Heart right ventricle (tissue), 16 donors: ENCODE measurements at places on chromosomes 3 and 15.

- H3K27ac ChIP-seq: no peak overlapping the region
- no peaks in the 10 kb centered on the region for H3K27me3 ChIP-seq
- no peak overlapping the region for H3K4me3 ChIP-seq
Measured at GRCh38 chr3:156260331-156260730, 140.0 kb downstream of the KCNAB1 start.

DNA sequence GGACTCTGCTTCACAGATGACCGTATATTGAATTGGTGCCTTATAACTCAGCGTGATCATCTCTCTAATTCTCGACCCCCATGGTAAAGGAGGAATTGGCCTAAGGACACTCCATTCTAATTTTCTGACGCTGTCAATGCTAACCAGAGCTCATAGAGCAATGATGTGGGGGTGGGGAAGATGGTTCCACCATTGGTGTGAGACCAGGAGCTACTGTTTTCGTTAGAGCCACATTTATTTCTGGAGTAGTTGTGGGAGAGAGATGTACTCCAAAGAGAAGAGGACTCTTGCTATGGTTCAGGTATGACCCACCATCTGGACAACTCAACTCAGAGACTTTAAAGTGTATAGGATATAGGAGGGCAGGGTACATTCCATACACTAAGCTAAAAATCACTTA is 16.3 kb downstream of the ZBTB38 start:
- no peak overlapping the region for H3K27ac ChIP-seq
- H3K36me3 ChIP-seq: peaks cover 57% of the 10 kb centered on the region
- H3K4me3 ChIP-seq: no peak overlapping the region

DNA sequence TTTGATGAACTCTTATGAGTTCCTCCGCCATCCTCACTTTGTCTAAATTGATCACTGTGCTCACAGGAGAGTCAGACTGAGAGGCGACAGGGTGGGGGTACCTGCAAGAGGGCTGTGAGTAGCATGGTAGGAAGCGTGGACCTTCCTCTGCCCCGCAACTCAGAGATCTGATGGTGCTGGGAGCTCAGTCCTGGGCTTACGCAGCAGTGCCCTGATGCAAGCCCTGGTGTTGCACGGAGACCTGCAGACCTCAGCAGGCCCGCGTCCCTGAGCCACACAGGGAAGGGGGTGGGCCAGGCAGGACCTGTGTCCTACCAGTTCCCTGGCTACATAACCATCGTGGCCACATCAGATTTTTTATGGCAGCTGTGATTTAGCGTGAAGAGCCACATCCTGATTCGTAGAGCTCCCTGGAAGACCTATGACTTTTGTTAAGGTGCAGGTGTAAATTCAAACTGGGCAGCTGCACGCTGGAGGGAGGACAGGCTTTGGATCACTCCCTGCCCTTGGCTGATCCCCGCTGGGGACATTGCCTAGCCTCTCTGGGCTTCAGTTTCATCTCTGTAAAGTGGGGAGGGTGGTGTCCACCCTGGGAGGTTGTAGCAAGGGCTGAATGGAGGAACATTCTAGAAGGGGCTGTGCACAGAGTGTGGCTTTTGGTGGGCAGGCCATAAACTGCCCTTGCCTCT is 176.1 kb downstream of the KLF13 start:
- H3K4me1 ChIP-seq: peaks cover 16% of the 10 kb centered on the region
- DNase-seq: no peak
- no peaks in the 10 kb centered on the region for H3K27me3 ChIP-seq
- no peak overlapping the region for H3K4me3 ChIP-seq

DNA sequence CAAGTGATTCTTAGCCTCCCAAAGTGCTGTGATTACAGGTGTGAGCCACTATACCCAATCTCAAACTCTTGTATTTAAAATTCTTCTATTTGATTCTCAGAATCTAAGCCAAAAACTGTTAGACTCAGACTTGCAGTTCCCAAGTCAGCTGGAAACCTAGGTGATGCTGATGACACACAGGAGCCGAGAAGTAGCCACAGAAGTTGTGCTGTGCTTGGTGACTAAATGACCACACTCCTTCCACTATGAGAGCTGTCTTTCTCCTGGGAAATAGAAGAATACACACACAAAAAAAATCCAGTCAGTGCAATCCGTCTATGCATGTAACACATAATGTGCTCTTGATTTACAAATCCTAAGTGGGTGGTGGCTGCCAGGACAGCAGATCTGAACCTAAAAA is 33.9 kb downstream of the ILDR1 start:
- no peaks in the 10 kb centered on the region for H3K36me3 ChIP-seq
- H3K27ac ChIP-seq: no peak overlapping the region
- H3K4me1 ChIP-seq: no peaks in the 10 kb centered on the region
- no peak for DNase-seq
- H3K27me3 ChIP-seq: no peaks in the 10 kb centered on the region

DNA sequence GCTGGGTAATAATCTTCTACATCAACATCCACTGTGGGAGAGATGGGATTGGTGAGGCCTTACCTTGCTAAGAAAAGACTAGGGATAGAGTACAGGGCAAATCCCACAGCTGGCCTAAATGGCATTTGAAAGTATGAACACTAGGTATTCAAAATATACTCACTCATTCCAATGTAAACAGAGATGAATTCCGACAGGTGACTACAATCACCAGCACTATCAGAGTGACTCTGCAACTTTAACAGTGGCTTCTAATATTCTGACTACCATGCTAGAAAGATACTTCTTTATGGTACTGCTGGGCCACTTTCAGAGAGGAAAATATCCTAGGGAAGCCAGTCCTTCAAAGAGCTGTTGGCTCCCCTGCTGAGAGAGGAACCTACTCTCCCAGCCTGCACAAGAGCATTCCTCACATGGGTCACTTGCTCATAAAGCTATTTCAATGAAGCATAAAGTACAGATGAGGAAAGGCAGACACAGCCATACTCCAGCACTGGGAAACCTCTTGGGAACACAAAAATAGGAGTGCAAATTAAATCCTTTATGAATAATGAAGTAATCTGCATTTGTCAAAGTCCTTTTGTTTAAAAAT is 21.5 kb upstream of the MAN2C1 start:
- H3K4me1 ChIP-seq: no peaks in the 10 kb centered on the region
- H3K27me3 ChIP-seq: no peaks in the 10 kb centered on the region
- H3K36me3 ChIP-seq: peaks cover 3% of the 10 kb centered on the region
- no peak overlapping the region for H3K4me3 ChIP-seq

DNA sequence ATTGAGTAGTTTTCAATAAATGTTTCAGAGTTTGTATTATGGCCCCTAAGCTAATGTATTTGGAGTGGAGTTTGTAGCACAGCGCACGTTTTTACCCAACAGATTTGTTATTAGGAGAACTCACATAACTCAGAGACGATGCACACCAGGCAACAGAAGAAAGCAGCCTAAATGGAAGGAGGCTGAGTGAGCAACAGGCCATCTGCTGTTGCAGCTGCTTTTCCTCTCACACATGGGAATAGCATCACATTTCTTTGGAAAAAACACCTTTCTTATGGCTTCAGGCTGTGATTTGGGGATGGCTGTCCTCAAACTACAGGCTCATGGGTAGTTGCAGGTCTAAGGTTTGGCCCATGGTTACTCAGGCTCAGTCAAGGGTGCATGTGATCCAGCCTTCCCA is 469.3 kb upstream of the MCTP2 start:
- H3K27ac ChIP-seq: no peak overlapping the region
- H3K27me3 ChIP-seq: no peaks in the 10 kb centered on the region
- no peaks in the 10 kb centered on the region for H3K36me3 ChIP-seq
- no peaks in the 10 kb centered on the region for H3K4me1 ChIP-seq
- DNase-seq: no peak
- H3K4me3 ChIP-seq: no peak overlapping the region
